Activated naive CD8-positive, alpha-beta T cell treated with anti-CD3 and anti-CD28 coated beads for 36 hours (primary cell): ENCODE measurements at places on chromosomes 1 and 21. TPM values are rescaled to one million over a fixed set of nuclear protein-coding genes. Genes with fewer than 3 reads are reported as not detected.

DNA sequence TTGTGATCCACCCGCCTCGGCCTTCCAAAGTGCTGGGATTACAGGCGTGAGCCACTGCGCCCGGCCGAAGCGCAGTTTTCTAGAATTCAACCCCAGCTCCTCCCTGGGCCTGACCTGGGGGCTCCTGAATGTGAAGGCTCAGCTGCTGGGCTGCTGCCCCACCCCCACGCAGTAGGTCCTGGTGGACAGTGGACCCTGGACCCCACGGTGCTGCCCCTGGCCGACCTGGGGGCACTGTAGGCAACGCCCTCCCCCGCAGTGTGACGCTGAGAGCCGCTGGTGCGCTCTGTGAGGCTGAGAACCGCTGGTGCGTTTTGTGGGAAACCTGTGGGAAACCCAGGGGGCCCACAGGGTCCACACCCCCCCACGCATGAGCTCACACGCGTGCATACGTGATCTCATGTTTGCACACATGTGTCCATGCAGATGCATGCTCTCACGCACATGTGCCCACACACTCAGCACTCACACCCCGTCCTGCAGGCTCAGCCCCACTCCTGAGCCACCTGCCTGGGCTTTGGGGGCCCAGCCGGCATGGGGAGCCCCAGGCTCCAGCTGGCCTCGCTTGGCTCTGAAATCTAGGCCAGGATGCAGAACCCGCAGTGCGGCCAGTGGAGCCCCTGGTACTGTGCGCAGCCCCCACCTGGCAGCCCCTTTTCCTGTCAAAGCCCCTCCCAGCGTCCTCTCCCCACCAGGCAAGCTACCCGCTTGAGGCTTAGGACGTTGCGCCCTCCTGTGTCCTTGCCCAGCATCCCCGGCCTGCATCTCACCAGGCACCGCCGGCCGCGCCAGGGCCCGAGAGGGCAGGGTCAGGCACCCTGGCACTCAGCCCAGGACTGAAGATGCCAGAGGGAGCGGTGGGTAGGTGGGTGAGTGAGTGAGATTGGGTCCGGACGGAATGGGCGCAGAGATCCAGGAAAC is 67.7 kb downstream of the COL18A1 start:
- DNase-seq, result no peak

- no peak for DNase-seq
These were observed 41.5 kb downstream of the GALNT2 start for GRCh38 chr1:230108580-230108979.

GJA9 gene
- total RNA-seq, result not detected

PYHIN1 gene
- total RNA-seq, result 1.4 TPM

DNA sequence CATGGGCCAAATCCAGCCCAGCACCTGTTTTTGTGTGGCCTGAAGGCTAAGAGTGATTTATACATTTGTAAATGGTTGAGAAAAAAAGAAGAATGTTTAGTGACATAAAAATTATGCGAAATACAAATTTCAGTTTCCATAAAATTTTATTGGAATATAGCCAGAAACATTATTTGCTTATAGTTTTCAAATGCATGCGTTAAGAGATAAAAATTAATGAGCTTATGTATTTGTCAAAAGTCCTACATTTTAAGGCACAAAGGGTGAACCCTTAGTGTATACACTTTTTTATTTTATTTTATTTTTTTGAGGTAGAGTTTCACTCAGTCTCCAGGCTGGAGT is 2.1 kb downstream of the MORC3 start:
- DNase-seq, result no peak
